IMR-90 (cell line): ENCODE measurements at places on chromosomes 3 and 15.
A peak's percentile ranks its signal among the peaks of the same experiment; 100 is the strongest.

- no peak for DNase-seq
- peaks cover 11% of the 10 kb centered on the region for H3K36me3 ChIP-seq
- H3K27me3 ChIP-seq: no peaks in the 10 kb centered on the region
- H3K4me3 ChIP-seq: no peak overlapping the region
- H3K4me1 ChIP-seq: no peaks in the 10 kb centered on the region
Measured at GRCh38 chr3:33855884-33856546, 57.6 kb downstream of the PDCD6IP start.

- H3K27ac ChIP-seq: no peak overlapping the region
- H3K4me3 ChIP-seq: no peak overlapping the region
- no peaks in the 10 kb centered on the region for H3K4me1 ChIP-seq
- H3K27me3 ChIP-seq: no peaks in the 10 kb centered on the region; the same call in 1 of the 2 replicates
- DNase-seq: no peak
Measured at GRCh38 chr3:158953131-158953530, 151.3 kb downstream of the MFSD1 start.

GRCh38 chr3:24521420-24522145, 26.9 kb upstream of the THRB start:
- H3K4me1 ChIP-seq: no peaks in the 10 kb centered on the region
- peaks cover 26% of the 10 kb centered on the region for H3K27me3 ChIP-seq
- H3K36me3 ChIP-seq: no peaks in the 10 kb centered on the region
- no peak overlapping the region for H3K27ac ChIP-seq
- peak overlapping the region; percentile 34; the same call in 1 of the 2 replicates for H3K4me3 ChIP-seq

GRCh38 chr3:159726231-159726964, 262.2 kb upstream of the IL12A start:
- peak; percentile 42 for DNase-seq
- H3K4me3 ChIP-seq: no peak overlapping the region
- no peak overlapping the region for H3K27ac ChIP-seq
- H3K4me1 ChIP-seq: peaks cover 5% of the 10 kb centered on the region

DNA sequence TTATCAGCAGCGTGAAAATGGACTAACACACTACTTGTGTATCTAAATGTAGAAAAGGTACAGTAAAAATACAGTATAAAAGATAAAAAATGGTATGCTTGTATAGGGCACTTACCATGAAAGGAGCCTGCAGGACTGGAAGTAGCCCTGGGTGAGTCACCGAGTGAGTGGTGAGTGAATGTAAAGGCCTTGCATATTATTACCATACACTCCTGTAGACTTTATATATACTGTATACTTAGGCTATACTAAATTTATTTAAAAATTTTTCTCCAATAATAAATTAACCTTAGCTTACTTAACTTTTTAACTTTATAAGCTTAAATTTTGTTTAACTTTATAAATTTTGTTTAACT, 67.2 kb upstream of the TSPAN3 start:
- H3K27ac ChIP-seq: peak overlapping the region; percentile 57; the same call in 1 of the 2 replicates
- no peaks in the 10 kb centered on the region for H3K27me3 ChIP-seq
- peaks cover 15% of the 10 kb centered on the region for H3K36me3 ChIP-seq

GRCh38 chr3:72258361-72259141, 473.6 kb upstream of the PROK2 start:
- no peak overlapping the region for H3K27ac ChIP-seq
- H3K27me3 ChIP-seq: peaks cover 50% of the 10 kb centered on the region
- H3K36me3 ChIP-seq: no peaks in the 10 kb centered on the region
- H3K4me3 ChIP-seq: no peak overlapping the region

DNA sequence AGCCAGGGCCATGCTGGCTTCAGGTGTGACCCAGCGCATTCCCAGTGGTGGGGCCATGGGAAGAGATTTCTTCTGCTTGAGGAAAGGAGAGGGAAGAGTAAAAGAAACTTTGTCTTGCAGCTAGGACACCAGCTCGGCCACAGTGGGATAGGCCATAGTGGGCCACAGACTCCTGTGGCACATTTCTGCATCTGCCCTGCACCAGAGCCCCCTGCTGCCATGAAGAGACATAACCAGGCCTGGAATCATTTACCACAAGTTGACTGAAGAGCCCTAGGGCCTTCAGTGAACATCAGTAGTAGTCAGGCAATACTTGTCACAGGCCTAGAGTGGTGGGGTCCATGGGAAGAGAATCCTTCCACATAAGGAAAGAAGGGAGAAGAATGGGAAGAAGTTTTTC, 411.4 kb upstream of the ARL6 start:
- H3K36me3 ChIP-seq: no peaks in the 10 kb centered on the region
- no peak for DNase-seq
- no peaks in the 10 kb centered on the region for H3K27me3 ChIP-seq
- H3K4me1 ChIP-seq: no peaks in the 10 kb centered on the region
- no peak overlapping the region for H3K27ac ChIP-seq

GRCh38 chr3:178405531-178405930, 130.7 kb upstream of the KCNMB2 start:
- peaks cover 7% of the 10 kb centered on the region; the same call in 1 of the 2 replicates for H3K4me1 ChIP-seq
- no peak overlapping the region for H3K4me3 ChIP-seq
- no peaks in the 10 kb centered on the region for H3K36me3 ChIP-seq
- H3K27ac ChIP-seq: no peak overlapping the region
- no peak for DNase-seq

GRCh38 chr15:63351170-63351569, 30.5 kb downstream of the CA12 start:
- H3K4me3 ChIP-seq: no peak overlapping the region
- H3K27me3 ChIP-seq: no peaks in the 10 kb centered on the region
- H3K4me1 ChIP-seq: peaks cover 30% of the 10 kb centered on the region

DNA sequence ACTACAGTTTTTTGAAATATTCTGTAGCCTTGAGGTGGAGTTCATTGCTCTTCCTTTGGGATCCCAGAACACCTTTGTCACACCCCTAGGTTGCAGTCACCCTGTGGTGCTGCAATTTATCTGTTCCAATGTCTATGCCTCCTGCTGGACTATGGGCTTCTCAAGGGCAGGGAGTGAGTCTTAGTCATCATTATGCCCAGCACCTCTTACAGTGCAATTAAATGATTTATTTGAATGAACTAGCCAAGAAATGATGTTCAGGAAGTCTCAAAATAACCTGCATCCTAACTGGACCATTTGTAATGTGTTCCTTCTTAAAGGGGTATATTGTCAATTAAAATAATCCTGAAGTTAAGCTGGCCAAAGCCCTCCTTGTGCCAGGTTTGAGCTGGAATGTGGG, 28.5 kb downstream of the SHC4 start:
- peaks cover 19% of the 10 kb centered on the region for H3K4me1 ChIP-seq
- H3K36me3 ChIP-seq: no peaks in the 10 kb centered on the region
- no peak overlapping the region for H3K4me3 ChIP-seq
- no peak overlapping the region for H3K27ac ChIP-seq
- no peaks in the 10 kb centered on the region for H3K27me3 ChIP-seq
- DNase-seq: no peak
